Stimulated activated CD4-positive, alpha-beta T cell treated with anti-CD3 and anti-CD28 coated beads, Interleukin-15, amount 100 ng/mL, for 48 hours (primary cell): ENCODE measurements at places on chromosomes 2 and 18.

- no peak for DNase-seq
Measured at GRCh38 chr2:925711-926110, 24.9 kb upstream of the SNTG2 start.

DNA sequence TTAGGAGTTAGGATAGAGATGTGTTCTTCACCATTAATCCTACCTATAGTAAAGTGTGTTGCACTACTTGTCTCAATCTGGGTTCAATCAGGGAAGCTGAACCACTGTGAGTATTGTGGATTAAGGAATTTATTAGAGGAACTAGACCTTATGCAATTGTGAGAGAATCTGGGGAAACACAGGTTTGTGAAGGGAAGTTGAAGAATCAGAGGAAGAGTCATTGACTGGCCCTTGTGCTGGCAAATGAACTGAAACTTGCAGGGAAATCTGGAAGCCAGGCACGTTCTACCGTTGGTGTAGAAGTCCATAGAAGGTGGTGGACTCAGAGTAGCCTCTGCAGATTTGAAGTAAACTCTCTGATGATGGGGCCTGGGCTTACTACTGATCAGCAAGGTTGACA lies 44.7 kb upstream of the HK2 start:
- DNase-seq: no peak

GRCh38 chr2:226446406-226447001 lies 353.1 kb downstream of the IRS1 start:
- no peak for DNase-seq

- no peak for DNase-seq
Measured at GRCh38 chr2:166891727-166892126, 3.4 kb downstream of the XIRP2 start.

DNA sequence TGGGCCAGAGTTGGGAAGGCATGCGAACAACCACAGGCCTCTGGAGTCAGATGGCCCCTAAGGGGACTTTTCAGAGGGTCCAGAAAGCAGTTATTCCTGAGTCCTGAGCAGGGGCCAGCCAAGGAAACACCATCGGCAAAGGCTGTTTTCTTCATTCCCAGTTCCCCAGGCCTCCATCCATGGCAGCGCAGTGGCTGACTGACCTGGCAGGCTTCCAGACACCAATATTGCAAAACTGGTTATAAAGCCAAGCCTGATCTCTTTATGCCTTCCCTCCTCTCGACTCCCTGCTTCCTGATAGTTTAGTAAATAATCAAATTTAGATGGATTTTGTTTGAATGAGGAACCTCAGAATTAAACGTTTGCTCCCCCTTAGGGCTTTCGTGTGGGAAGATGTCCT lies 133.4 kb upstream of the ITGA6 start:
- DNase-seq: no peak

GRCh38 chr18:21099442-21099841 lies 12.2 kb downstream of the ROCK1 start:
- DNase-seq: no peak

GRCh38 chr2:34909992-34910705 lies 1311.0 kb upstream of the FAM98A start:
- DNase-seq: no peak

DNA sequence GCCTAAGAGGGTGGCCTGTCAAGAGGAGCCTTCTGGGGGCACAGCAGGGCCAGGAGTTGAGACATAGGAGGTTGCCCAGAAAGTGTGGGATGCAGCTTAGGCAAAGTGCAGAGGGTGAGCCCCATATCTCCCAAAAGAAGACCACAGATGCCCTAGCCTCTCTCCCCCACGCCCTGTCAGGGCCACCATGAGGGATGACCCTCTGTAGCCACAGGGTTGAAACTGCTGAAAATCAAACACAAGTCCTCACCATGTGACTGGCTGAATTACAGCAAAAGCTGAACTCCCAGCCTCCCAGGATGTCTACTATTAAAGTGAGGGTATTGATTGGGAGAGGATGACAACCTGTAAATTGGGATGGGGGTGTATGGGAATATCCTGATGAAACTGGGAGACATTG lies 37.4 kb upstream of the ARHGEF4 start:
- no peak for DNase-seq

GRCh38 chr2:153416071-153416470 lies 62.5 kb downstream of the RPRM start:
- no peak for DNase-seq

DNA sequence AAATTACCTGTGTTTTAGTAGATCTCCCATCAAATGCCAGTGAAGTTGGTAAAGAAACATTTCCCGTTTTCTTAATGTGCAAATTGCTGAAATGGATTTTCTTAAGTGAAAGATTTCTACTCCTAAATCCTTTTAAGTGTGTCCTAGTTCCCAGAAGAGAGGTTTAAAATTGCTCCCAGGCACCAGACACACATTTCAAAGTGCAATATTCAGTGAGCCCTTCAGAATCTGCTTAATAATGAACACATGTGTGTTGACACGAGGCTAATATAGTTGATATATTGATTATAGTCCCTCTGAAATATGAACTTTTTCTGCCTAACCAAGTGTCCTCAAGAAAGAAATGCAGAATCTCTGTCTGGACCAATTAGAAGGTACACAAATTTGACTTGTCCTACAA lies 861.7 kb upstream of the CNTNAP5 start:
- DNase-seq: no peak

DNA sequence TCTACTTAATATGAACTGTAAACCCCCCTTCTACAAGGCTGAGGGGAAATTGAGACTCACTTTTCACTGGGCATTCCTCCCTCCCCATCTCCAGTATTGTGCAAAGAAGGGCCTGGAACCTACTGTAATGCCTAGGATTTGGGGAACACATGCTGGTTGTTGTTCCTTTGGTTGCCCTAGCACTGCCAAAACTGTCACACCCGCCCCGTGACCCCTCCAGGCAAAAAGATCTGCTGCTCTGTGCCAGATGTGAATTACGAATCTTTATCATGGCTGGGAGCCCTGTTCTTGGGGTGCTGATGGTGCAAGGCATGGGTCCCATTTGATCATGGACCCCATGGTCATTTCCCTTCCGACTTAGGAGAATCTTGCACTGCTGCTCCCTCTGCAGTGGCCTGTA lies 95.4 kb downstream of the CABLES1 start:
- no peak for DNase-seq

DNA sequence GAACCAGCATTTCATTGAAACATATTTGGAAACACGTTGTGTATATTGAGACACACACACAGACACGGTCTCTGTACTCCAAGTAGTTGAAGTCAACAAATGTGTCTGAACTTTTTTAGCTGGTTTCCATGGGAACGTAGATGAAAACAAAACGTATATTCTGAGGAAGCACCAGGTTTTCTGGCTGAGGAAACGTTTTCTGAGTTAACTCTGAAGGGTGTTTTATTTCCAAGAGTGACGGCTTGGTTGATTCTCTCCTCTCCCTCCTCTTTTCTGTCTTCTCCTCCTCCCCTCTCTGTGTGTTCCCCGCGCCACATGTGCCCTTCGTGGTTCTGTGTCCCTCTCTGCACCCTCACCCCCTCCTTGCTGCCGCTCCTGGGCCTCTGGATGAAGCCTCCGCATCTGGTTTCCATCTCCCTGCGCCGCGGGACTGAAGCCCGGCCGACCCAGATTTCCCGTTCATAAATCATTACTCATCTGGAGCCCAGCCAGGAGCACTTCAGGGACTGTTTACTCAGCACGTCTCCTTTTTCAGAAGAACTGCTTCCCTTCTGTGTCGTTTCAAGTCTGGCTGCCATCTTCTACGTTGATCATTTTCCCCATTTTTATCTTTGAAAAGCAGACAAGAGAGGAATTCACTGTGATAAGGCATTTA lies 122.7 kb downstream of the COL6A3 start:
- DNase-seq: peak; percentile 29

- no peak for DNase-seq
Measured at GRCh38 chr2:96947949-96948833, 38.2 kb downstream of the FAM178B start.

DNA sequence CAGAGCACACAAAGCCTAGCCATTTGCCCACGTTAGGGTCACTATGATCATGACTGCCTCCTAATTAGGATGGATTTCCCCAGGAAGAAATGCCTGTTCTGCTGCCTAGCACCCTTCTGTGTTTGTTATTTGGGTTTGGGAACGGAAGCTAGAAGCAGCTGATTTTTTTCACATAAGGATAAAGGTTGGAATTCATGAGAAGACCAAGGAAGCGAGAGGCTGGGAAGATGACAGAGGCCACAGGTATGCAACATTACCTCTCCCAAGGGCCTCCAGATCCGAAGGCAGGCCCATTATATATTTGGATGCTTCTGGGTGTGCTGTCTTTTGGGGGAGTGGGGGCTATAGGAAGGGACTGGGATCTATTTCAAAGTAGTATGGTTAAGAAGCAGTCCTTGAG lies 204.7 kb downstream of the FBXO15 start:
- no peak for DNase-seq

GRCh38 chr2:104583811-104584210 lies 270.1 kb upstream of the POU3F3 start:
- no peak for DNase-seq

DNA sequence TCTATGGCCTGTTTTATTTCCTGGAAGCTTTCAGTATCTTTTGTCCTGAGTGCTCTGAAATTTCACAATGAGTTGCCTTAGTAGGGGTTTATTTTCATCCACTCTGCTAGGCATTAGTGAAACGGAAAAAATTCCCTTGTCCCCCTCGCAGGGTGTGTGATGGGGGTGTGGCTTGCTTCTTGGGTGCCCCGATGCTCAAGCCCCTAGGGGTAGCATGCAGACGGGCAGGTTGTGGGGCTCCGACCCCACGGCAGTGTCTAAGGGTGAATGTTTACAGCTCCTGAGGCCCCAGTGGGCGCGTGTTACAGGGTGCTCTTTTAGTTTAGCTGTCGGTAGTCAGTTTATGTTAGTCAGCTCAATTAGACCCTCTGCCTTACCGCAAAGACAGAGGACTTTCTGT lies 32.2 kb upstream of the MAP4K4 start:
- no peak for DNase-seq

- DNase-seq: no peak
Measured at GRCh38 chr18:79936641-79937040, 14.8 kb downstream of the SLC66A2 start.

DNA sequence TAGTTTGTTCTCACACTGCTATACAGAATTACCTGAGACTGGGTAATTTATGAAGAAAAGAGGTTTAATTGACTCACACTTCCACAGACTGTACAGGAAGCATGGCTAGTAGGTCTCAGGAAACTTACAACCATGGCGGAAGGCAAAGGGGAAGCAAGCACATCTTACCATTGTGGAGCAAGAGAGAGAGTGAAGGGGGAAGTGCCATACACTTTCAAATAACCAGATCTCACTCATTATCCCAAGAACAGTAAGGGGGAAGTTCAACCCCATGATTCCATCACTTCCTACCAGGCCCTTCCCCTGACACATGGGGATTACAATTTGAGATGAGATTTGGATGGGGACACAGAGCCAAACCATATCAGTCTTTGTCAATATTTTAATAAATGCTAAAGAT lies 5.0 kb upstream of the CRYGB start:
- DNase-seq: no peak

DNA sequence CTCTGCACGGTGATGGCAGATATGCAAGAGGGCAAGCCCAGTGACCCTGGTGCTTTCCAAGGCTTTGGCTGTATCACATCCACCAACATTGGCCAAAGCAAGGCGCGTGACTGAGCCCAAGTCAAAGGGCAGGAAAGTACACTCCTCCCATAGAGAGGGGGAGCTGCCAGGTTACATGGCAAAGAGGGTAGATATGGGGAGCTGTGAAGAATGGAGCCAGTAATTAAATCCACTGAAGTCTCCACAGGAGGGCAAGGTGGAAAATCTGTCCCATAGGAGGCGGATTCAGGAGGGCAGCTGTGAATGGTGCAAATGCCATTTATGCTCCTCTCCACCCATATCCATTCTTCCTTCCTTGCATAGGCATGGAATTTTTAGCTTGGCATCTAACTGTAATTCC lies 44.6 kb upstream of the THOC1 start:
- DNase-seq: no peak

- DNase-seq: no peak
Measured at GRCh38 chr18:46301571-46301970, 197.4 kb downstream of the HAUS1 start.

DNA sequence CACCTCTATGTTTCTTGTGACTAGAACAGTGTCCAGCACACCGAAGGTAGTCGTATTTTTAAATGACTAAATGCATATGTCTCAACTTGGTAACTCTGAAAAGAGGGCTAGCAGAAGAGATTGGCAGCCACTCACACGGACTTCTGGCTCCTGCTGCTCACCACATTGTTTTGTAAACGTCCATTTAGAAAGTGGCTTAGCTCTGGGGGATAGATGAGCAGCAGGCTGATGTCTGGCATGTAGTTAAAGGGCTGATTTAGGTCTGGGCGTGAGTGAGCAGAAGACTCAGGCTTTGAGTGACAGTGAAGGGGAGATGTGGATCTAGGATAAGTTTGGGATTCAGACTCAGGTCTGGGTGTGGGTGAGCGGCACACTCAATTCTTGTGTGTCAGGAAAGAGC lies 372.9 kb upstream of the HS6ST1 start:
- no peak for DNase-seq

GRCh38 chr18:58691256-58691655 lies 20.0 kb downstream of the MALT1 start:
- DNase-seq: no peak

DNA sequence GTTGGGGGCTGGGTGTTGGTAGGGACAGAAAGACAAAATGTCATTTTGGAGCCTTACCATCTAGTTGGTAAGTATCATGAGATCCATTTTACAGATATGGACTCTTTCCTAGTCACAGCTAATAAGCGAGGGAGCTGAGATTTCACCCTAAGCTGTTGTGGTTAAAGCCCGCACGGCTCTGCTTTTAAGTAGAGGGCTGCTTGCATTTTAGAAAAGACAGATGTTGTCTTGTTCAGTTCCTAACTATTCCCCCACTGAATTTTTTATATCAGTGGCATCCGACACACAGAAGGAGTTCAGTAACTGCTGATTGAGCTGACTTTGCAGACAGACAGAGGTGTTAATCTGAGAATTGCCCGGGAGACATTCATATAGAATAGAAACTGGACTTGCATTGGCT lies 3.7 kb downstream of the QPCT start:
- DNase-seq: no peak

DNA sequence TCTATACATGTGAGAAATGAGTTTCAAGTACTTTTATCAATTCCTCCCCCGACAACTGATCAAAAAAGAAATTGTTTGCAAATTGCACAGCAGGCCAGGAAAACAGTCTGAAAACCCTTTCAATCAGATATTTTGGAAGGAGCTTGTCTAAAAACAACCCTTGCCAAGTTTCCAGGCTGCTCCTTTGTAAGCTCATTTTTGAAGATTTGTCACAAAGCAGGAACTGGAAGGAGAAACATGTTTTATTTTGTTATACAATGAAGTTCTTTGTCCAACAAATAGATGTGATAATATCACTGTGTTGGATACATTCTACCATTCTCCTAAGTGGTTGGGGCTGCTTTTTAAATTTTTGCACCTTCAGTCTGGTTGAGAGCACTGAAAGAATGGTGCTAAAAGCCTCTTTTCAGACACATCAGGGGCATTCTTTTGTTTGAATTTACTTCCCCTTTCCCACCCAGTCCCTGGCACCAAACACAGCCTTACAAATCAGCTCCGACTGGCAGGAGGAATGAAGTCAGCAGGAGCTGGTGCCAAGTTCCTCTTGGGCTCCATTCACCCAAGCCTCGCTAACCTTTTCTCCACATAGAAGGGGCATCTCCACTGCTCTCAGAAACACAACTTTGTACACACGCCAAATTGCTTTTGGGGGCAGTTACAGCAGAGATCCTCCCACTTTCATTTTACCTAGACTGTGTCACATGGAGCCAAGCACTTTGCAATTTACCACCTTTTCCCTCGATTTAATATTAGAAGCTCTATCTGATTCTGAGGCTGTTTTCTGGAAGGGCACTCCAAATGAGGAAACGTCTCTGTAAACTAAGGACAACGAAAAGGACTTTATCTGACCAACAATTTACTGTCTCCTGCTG lies 88.0 kb downstream of the C1D start:
- DNase-seq: no peak
